ENCODE measurements at places on chromosomes 16 and 17. TPM values are rescaled to one million over a fixed set of nuclear protein-coding genes. Genes with fewer than 3 reads are reported as not detected.
A peak's percentile ranks its signal among the peaks of the same experiment; 100 is the strongest.

The TMEM100 gene
- 21.2 TPM for total RNA-seq

The CRHR1 gene
- 0.39 TPM for total RNA-seq

DNA sequence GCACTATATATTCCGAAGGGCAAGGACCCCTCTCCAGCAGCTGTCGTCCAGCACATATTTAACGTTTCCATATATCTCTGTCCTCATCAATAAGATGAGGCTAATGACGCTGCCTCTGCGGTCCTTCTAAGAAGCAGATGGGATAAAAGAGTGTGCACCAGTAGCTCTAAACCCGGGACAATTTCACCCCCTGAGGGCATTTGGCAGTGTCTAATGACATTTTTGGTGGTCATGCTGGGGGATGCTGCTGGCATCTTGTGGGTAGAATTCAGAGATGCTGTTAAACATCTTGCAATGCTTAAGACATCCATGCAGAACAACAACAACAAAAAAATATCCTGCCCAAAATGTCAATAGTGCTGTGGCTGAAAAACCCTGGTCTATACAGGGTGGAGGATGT lies 372.9 kb downstream of the CDH13 start:
- DNase-seq = no peak

The TPSB2 gene
- total RNA-seq = 3.9 TPM

DNA sequence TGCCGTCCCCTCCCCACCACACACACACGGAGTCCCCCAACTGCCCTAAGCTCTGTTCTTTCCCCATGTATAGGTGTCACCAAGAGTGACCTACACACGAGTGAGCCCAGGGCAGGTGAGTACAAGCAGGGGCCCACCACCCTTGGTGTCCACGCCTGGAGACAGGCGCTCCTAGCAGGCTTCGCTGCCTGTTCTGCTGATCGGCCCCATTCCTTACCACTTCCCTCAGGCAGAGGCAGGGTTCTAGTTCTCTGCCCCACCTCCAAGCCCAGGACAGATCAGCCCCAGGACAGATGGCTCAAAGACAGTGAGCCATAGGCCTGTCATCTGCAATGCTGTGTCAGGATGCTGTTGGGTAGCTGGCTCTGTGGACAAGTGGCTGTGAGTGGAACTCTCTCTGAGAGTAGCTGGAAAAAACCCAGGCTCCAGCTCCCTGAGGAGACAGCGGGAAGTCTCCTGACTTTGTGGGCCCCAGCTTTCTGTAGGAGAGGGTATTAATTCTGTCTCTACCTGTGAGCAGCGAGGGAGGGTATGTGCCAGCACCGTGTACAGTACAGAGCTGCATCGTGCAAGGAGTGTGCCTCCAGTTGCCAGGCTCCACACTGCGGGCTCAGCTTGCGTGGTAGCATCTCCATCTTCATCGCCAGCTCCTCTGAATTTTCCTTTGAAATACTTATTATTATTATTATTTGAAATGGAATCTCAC lies 897 bp downstream of the TP53I13 start:
- DNase-seq = no peak

- no peak for DNase-seq
These were observed 217.6 kb upstream of the CPHXL start for GRCh38 chr16:75943705-75944514.

- no peak for DNase-seq
These were observed at the start of gene SOX8 for GRCh38 chr16:981695-982144. SOX8 (plus strand) TSS chr16:981770; CDS start chr16:981923, 153 bp downstream.

- no peak for DNase-seq
These were observed 10.2 kb downstream of the DNAH17 start for GRCh38 chr17:78566947-78567346.

GRCh38 chr17:27471321-27472269 lies 15.3 kb downstream of the KSR1 start:
- no peak for DNase-seq

GRCh38 chr17:79699386-79700036 lies 31.2 kb upstream of the ENPP7 start:
- no peak for DNase-seq

DNA sequence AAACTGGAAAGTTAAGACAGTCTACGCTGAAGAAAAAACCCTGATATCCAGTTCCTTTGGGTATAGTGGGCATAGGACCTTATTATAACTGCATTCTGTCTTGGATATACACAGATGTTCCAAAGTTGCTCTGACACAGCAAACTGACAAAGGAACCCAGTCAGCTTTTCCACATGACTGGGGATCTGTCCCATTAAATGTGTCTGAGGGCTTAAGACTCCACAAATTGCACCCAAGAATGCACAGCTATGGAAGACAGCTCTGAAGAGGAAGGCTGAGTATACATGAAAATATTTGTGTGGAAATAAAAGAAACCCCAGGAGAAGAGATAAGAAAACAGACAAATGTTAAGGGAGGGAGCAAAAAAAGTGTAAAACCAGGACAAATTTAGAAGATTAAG lies 114.1 kb downstream of the SPAG9 start:
- DNase-seq = no peak

- no peak for DNase-seq
These were observed 22.2 kb upstream of the ADAMTS18 start for GRCh38 chr16:77457046-77457445.

DNA sequence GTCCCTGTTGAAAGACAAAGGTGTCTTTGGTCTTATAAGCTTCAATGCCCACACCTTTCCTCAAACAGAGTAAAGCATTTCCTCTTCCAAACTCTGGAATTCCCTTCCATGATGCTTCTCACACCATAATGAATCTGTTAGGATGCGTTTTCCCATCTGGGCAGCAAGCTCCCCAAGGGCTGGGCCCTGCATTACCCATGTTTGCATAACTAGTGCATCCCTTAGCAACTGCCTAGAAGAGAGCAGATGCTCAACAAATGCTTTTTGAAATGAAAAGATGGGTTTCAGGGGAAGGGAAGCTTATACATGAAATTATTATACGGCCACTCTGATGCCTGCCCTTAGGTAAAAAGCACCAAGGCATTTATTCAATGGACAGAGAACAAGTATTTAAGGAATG lies 124.5 kb upstream of the CCL2 start:
- no peak for DNase-seq

GRCh38 chr17:12053552-12053951 lies 32.9 kb downstream of the MAP2K4 start:
- no peak for DNase-seq

The VTN gene
- 0.20 TPM for total RNA-seq

- DNase-seq = peak; percentile 14
These were observed 36.7 kb downstream of the GRIN2C start for GRCh38 chr17:74822939-74823367.

The GCSH gene
- total RNA-seq = 23.5 TPM

The CDRT15 gene
- total RNA-seq = not detected
